Activated CD8-positive, alpha-beta T cell treated with anti-CD3 and anti-CD28 coated beads for 36 hours (primary cell): ENCODE measurements at places on chromosomes 6 and 20.

DNA sequence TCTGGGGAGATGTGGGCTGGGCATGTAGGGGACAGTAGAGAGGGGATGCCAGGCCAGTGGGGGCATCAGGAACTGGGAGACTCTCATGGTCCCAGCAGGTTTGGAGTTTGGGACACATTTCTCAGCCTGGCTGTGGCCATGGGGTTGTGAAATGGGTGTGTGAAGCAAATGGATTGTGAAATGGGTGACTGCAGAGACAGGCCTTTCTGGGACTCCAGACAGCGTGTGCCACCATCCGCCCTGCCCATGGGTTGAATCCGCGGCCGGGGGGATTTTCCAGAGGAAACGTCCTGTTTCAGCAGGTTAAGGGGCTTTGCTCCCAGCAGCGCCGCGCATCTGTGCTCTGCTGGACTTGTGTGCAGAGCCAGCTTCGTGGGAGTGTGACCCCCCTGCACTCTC is 3.7 kb upstream of the PMEPA1 start:
- no peak for DNase-seq

DNA sequence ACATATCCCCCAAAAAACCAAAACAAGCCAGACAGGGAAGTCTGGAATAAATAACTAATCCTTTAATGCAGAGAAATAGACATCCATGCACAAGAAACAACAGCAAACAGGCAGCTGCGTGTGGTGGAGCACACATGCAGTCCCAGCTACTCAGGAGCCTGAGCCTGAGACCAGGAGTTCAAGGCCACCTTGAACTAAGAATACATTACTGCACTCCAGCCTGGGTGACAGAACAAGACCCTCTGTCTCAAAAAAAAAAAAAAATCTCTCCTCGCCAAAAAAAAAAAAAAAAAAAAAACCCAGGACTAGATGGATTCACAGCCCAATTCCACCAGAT is 48.2 kb upstream of the SRSF6 start:
- DNase-seq = no peak

DNA sequence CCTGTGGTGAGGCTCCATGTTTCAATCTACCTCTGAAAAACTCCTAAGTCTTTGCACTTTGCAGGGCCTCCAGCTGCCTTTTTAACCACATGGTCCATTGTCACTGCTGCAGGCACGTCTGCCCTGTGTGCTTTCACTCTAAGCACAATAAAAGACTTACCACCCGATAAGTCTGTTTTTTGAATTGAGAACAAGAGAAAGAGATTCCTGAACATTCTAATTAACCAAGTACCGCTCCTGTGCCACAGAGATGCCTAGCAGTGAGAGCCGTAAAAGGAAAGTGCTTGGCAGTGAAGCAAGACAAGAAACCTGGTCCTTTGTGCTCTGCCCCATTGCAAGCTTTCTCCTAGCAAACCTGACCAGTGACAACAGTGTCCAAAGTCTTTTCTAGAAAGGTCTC is 487.6 kb upstream of the FLRT3 start:
- DNase-seq = no peak

GRCh38 chr20:4076033-4076432 is 60.7 kb upstream of the RNF24 start:
- no peak for DNase-seq

DNA sequence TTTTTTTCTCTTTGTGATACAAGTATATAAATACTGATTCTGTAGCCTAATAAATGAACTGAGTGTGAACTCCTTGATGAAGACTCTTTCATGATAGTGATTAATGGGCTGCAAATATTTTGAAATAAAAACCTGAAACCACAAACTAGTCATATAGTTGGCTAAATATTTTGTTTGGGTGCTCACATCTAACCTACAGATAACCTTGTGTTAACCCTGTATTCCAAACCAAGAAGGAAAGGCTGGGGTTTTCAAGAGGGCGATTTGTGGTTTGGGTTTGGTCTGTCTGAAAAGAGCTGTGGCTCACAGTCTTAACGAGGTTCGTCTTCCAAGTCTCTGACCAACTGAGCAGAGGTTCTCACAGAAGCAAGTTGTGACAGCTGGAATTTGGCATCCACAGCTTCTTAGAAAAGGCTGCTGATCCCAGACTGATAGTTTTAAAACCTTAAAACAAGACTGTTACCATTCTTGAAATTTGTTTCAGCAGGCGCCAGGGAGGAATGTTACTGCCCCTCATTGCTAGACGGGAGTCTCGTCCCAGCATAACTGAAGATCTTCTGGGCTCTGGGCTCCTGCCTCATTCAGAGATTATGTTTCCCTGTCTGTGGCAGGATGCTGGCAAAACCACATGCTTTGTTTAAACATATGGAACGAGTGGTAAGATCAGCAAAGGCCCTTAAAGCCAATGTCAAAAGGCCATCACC is 736.4 kb upstream of the MARCKS start:
- no peak for DNase-seq

GRCh38 chr6:7087491-7087979 is 20.2 kb upstream of the RREB1 start:
- DNase-seq = peak; percentile 73

DNA sequence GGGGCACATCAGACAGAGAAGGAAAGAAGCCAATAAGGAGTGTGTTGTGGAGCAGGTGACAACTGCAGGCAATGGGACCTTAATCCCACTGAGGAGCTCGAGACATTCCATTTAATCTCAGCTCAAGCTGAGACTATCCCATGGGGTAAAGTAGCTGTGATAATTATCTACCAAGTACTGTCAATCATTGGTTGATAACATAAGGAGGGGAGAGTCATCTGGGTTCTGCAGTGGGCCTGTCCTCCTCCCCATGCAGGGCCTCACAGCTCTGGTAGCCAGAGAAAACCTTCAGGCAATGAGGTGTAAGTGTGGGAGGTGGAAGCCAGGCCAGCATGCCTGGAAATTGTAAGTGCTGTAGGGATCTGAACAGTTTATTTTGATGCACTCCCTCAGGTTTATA is 375.0 kb upstream of the ARID1B start:
- no peak for DNase-seq

GRCh38 chr20:23187751-23188150 is 101.6 kb upstream of the CD93 start:
- no peak for DNase-seq

DNA sequence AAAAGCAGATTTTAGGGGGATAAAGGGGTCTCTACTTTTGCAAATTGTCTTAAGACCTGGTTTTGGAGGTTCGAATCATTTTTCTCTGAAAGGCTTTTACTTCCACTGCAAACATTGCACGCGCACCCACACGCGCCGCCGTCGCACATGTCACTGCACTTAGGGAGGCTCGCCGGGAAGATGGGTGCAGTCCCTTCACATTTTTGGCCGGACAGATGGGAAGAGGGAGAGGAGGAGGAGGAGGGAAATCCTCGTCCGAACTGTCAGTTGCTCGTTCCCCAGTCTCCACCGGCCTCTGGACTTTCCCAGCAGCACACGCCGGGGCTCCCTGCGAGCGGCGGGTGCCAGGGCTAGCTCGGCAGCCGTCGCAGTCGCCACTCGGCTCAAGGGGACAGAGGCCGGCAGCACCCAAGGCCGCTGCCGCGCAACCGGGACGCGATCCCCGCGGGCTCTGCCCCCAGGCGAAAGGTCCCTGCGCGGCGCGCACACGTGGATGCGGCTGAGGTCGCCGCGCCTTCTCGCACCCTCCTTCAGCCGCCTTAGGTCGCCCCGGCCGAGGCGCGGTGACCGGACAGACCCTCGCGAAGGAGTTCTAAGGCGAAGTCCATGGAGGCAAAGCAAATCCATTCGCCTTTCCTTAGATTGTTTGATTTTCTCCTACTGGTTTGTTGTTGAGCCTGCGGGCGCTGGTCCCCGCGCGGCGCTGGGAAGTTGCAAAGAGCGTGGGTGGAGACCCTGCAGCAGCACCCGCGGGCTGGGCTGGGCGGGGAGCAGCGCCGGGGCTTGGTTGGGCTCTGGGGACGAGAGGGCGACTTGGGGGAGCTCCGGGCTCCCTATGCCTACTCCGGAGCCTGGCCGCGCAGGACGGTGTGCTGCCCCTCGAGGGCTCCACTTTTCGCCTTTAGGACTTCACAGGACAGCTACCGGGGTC is 1.2 kb downstream of the MYB start:
- peak; percentile 71 for DNase-seq
